Muscle of leg (tissue), 16 donors: ENCODE measurements at places on chromosomes 3 and 15. TPM values are rescaled to one million over a fixed set of nuclear protein-coding genes. Genes with fewer than 3 reads are reported as not detected.

- H3K36me3 ChIP-seq = peaks cover 12% of the 10 kb centered on the region
- no peaks in the 10 kb centered on the region for H3K4me1 ChIP-seq
- H3K27ac ChIP-seq = no peak overlapping the region
- no peaks in the 10 kb centered on the region for H3K27me3 ChIP-seq
- DNase-seq = no peak
Measured at GRCh38 chr3:18393906-18394305, 31.2 kb downstream of the SATB1 start.

DNA sequence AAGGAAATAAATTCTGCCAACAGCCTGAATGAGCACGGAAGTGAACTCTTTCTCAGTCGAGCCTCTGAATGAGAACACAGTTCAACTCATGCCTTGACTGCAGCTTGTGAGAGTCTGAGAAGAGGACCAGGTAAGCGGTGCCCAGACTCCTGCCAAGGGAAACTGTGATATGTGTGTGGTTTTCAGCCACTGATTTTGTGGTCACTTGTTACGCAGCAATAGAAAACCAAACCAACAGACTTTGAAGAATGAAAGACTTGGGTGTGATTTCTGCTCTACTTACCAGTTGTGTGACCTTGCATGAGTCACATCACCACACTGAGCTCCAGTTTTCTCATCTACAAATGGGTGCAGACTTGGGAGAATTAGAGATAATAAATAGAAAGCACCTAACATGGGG is 30.6 kb upstream of the FAM107A start:
- H3K27me3 ChIP-seq = peaks cover 6% of the 10 kb centered on the region
- H3K36me3 ChIP-seq = no peaks in the 10 kb centered on the region
- DNase-seq = no peak
- H3K4me1 ChIP-seq = no peaks in the 10 kb centered on the region
- H3K27ac ChIP-seq = no peak overlapping the region
- H3K4me3 ChIP-seq = no peak overlapping the region

DNA sequence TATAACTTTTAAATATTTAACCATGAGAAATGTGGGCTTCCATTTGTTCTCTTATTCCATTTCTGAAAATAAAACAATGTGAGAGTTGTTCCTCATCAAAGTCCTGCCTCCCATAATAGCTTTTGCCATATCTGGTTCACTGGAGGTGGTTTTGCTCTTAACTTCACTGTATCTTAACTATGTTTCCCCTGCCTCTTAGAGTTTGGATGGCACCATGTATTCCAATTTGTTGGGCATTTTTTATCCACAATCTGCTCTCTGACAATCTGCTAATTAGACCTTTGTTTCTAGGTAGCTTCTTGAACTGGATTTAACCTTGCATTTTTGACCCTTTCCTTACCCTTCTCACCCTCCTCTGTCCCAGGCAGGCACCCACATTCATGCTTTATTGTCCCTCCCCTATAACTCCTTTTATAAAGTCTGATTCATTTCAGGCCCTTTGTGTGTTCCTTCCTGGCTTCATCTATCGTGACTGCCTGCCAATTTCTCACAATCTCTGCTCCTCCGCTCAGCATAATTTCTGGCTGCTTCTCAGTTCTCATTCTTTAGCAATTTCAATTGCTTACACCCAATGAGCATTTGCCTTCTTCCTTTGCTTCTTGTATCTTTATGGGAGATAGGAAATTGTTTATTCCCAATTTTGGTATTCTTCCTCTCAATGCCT is 144.2 kb upstream of the ARHGEF26 start:
- no peaks in the 10 kb centered on the region for H3K27me3 ChIP-seq
- peak overlapping the region; percentile 94 for H3K27ac ChIP-seq
- no peak overlapping the region for H3K4me3 ChIP-seq
- DNase-seq = peak; percentile 97
- H3K4me1 ChIP-seq = peaks cover 17% of the 10 kb centered on the region

GRCh38 chr3:105274536-105274935 is 92.2 kb upstream of the ALCAM start:
- no peaks in the 10 kb centered on the region for H3K4me1 ChIP-seq
- DNase-seq = no peak
- H3K4me3 ChIP-seq = no peak overlapping the region

- no peaks in the 10 kb centered on the region for H3K27me3 ChIP-seq
- no peaks in the 10 kb centered on the region for H3K4me1 ChIP-seq
- H3K27ac ChIP-seq = no peak overlapping the region
- no peak overlapping the region for H3K4me3 ChIP-seq
- H3K36me3 ChIP-seq = no peaks in the 10 kb centered on the region
Measured at GRCh38 chr3:174524203-174524602, 334.9 kb upstream of the NAALADL2 start.

DNA sequence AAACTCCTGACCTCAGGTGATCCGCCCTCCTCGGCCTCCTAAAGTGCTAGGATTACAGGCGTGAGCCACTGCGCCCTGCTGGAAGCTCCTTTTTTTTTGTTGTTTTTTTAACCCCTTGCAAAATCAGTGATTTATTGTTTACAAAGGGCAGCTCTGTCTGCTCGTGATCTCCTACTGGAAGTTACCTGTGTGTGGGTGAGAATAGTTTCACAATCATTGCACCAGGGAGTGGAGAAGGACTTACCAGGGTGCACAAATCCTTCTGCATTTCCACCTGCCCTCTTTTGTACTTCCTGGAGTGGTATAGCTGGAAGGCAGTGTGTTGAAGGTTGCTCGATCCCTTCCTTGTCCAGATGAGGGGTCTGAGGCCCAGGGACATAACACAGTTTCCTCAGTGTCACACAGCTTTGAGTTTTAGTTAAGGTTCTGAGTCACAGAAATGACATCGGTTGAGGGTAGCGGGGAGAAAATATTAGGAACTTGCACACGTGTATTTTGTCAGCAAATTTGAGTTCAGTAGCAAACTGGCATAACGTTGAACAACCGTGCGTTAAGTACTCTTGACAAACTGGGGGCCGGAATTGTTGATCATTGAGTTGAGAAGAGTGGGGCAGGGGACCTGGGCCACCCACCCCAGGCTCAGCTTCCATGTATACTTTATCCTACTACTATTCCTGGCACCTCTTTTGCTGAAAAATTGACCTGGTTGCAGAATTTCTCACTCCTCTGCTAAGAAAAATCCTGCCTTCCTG is 11.3 kb upstream of the TRAK1 start:
- no peaks in the 10 kb centered on the region for H3K36me3 ChIP-seq
- H3K4me3 ChIP-seq = no peak overlapping the region
- peaks cover 22% of the 10 kb centered on the region for H3K4me1 ChIP-seq
- no peak for DNase-seq
- no peaks in the 10 kb centered on the region for H3K27me3 ChIP-seq

DNA sequence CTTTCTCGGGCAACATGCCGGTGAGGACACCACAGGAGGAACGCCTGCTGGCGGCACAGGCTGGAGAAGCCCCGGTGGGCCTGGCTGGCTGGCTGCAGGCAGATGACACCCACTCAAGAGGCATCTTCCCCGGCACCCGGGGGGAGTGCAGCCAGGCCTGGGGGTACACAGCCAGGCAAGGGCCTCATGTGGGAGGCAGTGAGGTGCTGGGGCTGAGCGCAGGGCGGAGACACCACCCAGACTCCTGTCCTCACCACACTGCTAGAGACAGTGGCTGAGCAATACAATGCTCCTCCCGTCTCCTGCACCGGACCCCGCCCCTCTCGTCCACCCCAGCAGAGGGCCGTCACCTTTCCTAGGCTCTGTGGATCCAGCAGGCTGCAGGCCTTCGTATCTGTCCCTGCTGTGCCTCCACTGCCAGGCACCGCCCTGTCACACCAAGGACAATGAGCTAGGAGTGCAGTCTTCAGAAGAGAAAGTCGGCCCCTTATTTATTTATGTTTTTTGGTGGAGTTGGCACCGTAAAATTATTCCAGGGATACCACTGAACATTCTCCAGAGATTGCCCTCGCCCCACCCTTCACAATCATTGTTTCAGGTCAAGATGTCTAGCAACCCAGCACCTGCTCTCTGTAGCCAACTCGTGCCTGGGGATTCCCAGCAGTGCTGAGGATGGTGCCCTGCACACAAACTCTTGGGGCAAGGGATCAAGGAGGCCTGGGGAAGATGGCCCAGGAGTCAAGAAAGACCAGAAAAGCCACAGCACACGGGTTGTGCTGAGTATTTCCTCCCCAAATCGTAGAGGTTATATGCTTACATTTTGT is 129.1 kb downstream of the ATP10A start:
- no peak overlapping the region for H3K4me3 ChIP-seq
- no peak overlapping the region for H3K27ac ChIP-seq
- peaks cover 6% of the 10 kb centered on the region for H3K4me1 ChIP-seq
- no peaks in the 10 kb centered on the region for H3K36me3 ChIP-seq
- H3K27me3 ChIP-seq = no peaks in the 10 kb centered on the region

DNA sequence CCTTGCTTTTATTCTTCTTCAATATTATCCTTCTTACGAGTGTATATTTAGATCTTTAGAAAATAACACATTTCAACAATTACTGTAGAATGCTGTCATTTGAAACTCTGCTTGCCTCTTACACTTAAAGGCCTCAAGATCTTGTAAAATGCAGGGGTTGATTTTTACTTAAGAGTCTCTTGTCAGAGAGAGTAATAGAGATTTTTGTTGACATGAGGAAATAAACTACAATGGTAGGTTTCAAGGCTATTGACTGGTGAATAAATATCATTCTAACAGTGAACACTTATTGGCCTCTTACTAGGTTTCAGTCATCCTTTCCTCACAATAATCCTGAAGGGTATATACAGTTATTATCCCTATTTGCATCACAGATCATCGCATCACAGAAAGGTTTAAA is 344.6 kb downstream of the GBE1 start:
- no peaks in the 10 kb centered on the region for H3K4me1 ChIP-seq
- H3K27me3 ChIP-seq = no peaks in the 10 kb centered on the region
- no peak overlapping the region for H3K27ac ChIP-seq
- H3K36me3 ChIP-seq = no peaks in the 10 kb centered on the region
- no peak for DNase-seq

DNA sequence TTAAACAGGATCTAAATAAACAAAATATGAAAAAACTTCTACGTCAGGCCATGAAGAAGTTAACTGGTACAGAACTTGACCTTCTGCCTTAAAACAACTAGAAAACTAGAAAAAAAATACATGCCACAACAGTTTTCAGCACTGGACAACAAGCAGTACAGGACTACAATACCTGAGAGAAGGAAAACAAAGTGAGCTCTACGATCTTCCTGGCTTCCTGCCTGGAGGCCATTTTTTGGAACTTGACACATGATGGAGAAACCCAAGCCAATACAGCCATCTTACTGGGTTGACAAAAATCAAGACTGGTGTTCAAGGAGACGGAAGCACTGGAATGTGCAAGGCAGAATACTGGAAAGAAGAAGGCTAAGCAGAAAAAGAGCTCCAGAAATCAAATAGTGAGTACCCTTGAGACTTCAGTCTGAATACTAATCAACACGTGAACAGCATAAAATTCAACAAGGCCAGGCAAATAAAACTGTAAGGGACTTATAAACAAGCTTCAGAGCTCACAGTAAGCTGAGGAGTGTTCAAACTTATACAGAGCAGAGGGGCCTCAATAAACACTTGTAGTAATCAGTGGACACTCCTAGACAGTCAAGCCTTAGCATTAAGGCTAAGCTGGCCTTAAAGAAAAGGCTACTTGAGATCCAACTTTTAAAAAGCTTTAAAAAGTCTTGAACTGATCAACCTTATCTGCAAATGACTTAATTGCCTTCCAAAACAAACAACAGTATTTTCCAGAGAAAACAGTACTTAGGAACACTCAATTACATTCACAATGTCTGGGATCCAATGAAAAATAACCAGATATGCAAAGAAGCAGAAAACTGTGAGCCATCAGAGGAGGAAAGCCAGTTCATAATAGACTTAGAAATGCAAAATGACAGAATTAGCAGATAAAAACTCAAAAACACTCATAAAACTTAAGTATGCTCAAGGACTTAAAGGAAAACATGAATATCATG is 63.2 kb downstream of the DLG1 start:
- no peak overlapping the region for H3K27ac ChIP-seq
- peaks cover 5% of the 10 kb centered on the region for H3K36me3 ChIP-seq
- DNase-seq = no peak

- no peak overlapping the region for H3K27ac ChIP-seq
- DNase-seq = no peak
- H3K4me3 ChIP-seq = no peak overlapping the region
- peaks cover 1% of the 10 kb centered on the region for H3K36me3 ChIP-seq
- H3K4me1 ChIP-seq = peaks cover 24% of the 10 kb centered on the region
Measured at GRCh38 chr15:40070166-40070557, 31.2 kb upstream of the SRP14 start.

DNA sequence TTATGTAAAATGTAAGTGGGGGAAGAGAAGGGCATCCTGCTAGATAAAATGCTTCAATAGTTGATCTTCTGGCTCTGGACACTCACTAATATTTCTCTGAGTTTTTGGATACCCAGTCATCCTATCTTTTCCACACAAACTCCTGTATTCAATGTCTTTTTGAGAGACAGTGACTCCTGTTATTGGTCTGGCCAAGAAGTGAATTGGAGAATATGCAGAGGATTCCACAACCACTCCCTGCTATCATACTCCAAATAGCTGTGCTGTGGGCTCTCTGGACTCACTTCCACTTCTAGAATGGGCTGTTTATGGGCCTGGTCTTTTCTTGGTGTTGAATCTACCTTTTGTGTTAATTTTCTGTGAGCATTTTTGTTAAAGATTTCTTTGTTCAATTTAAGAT is 376.8 kb downstream of the NLGN1 start:
- H3K27ac ChIP-seq = no peak overlapping the region
- no peak overlapping the region for H3K4me3 ChIP-seq
- H3K27me3 ChIP-seq = no peaks in the 10 kb centered on the region
- no peaks in the 10 kb centered on the region for H3K36me3 ChIP-seq

Gene PDCD10
- total RNA-seq = 37.1 TPM

Gene CSTA
- 0.22 TPM for total RNA-seq

Gene CPNE9
- 0.09 TPM for total RNA-seq

Gene FBXW12
- 0.09 TPM for total RNA-seq
